ENCODE measurements at places on chromosomes 12 and 14.
A peak's percentile ranks its signal among the peaks of the same experiment; 100 is the strongest.

DNA sequence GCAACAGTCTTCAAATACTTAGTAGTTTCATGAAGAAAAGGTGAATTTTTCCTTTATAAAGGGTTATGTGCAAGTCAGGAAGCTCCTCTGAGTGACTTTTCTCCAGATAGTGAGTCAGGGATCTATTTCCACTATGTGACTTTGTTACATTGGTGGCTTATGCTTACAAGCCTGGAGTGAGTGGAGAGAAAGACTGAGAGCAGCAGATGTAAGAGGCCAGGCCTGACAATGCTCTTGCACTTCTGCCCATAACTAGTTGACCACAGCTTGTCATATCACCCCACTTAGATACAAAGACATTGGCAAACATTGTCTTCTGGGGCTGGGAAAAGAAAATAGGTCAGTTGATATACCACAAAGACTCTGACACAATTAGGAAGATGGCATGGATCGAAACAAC is 236.5 kb downstream of the PDZRN4 start:
- DNase-seq: no peak

DNA sequence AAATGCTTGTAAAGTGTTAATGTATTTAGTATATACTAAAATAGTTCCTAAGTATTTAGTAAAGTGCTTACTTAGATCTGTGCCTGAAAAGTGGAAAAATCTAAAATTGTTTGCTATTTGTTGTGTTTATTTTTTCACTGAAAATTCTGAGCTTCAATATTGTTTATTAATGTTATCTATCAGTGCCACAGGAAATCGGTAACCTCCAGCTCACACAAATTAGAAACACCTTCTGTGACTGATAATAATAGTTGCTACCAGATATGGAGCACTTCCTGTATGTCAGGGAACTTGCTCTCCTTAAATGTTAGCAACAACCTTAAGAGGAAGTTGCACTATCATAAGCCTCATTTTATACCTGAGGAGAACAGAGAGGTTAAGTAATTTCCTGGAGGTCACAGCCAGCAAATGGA is 723 bp upstream of the LRP10 start:
- DNase-seq: no peak

- DNase-seq: no peak
Measured at GRCh38 chr12:50203691-50204090, 36.5 kb upstream of the CERS5 start.

DNA sequence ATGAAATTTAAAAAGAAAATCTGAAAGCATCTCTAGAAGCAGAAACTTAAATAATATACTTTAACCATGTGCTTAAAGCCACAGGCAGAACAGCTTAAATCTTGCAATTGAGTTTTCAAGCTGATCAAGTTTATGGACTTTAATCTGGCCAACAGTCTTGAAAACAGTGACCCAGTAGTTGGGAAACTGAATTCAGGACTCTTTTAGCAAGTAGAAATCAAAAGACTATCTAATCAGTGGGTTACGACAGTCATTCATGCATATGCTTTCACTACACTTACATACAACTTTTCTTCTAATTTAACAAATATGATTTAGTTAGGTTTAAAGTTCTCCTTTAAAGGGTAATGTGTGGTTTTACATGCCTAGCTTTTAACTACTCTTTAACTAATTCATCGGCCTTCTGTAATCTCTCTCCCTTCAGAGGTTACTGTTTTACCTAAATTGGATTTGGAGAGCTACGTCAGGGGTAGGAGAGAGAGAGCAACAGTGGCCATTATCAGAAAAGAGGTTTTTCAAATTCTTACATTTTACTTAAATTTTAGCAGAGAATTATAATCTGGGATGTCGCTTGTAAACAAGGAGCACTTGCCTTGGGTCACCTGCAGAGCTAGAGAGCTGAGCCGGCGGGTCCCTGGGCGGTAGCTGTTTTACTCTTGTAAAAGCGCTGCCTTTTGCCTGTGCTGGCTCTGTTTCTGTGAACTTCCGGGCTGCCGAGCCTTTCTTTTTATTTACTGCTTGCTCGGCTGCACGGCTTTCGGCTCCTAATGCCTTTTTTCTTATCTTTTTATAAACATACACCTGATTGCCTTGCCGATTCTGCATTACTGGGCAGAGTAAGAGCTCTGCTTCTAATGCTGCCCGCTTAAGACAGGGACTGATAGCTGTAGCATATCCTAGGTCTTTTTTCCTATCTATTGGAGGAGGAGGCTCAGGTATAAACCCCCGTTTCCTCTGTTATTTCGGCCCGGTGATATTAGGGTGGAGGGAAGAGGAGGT is 17.4 kb upstream of the LYZ start:
- peak; percentile 87 for DNase-seq

DNA sequence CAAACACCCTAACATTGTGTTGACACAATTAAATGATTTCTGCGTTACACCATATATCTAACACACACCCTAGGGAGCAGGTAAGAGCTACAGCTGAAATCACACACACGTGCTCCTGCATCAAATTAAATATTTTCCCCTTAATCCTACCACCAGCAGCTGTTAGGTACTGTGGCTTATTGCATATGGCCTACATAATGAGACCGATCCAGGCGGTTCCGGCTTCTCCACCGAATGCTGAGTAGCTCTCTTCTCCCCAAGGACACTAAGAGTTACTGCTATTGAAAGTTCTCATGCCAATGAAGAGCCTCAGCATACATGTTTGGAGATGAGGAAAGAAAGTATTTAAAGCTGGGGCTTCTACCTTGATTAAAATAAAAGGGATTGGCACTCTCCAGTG is 472.2 kb upstream of the STXBP6 start:
- DNase-seq: no peak

GRCh38 chr14:53032161-53032803 is 81.4 kb upstream of the FERMT2 start:
- peak; percentile 63 for DNase-seq

- no peak for DNase-seq
Measured at GRCh38 chr12:97223419-97223818, 239.2 kb upstream of the RMST start.

Measured in stomach (tissue), 19 donors.